ENCODE measurements at places on chromosomes 16 and 17. TPM values are rescaled to one million over a fixed set of nuclear protein-coding genes. Genes with fewer than 3 reads are reported as not detected.

GRCh38 chr16:2426941-2427361 lies 2.3 kb upstream of the CCNF start:
- H3K36me3 ChIP-seq, result peaks cover under 1% of the 10 kb centered on the region
- DNase-seq, result no peak
- no peak overlapping the region for H3K4me3 ChIP-seq
- peaks cover 13% of the 10 kb centered on the region for H3K4me1 ChIP-seq
- H3K27ac ChIP-seq, result no peak overlapping the region
- H3K27me3 ChIP-seq, result no peaks in the 10 kb centered on the region

DNA sequence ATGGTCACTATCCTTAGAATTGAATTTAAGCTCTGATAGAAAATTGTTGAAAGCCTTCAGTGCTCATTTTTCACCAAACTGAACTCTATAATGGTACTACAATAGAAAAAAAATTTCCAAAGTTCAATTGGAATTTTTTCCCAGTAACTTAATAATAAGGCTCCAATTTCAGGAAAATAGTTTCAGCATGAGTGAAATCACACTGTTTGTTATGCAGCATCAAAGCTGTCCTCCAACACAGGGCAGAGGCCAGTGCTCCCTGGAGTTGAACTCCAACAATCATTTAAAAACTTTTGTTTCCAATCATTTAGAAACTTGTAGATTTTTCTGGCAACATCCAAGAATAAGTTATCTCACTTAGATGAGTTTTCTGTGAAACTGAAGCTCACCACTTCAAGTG lies 103.1 kb upstream of the HSBP1 start:
- DNase-seq, result no peak
- H3K36me3 ChIP-seq, result no peaks in the 10 kb centered on the region
- H3K4me3 ChIP-seq, result no peak overlapping the region
- H3K27ac ChIP-seq, result no peak overlapping the region

DNA sequence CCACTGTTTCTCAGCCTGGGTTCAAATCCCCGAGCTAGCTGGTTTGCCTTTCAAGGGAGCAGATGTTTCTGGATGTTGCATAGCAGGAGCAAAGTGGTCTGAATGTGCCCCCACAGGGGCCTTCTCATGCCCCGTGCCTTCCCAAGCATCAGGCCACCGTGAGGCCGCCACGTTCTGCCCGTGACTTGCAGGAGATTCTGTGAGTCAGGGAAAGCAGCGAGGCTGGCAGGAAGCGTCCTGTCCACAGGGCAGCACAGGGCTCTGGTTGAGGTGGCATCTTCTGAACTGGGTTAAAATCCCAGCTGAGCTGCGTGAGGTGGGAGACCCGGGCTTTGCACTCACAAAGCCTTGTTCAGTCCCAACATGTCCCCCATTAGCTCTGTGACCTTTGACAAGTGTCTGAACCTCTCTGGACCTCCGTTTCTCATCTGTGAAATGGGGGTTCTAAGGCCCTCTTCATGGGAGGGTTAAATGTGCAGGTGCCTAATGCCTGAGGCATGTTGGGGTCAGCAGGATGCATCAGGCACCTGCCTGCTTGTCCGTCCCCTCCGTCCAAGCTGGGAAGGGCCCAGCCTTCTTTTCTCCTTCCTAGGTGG lies 94.8 kb upstream of the PLCG2 start:
- H3K27ac ChIP-seq, result no peak overlapping the region
- peaks cover 2% of the 10 kb centered on the region for H3K36me3 ChIP-seq
- no peaks in the 10 kb centered on the region for H3K27me3 ChIP-seq
- no peak for DNase-seq

Gene TMEM88
- not detected for total RNA-seq
